Stimulated activated CD8-positive, alpha-beta memory T cell treated with anti-CD3 and anti-CD28 coated beads, Interleukin-15, amount 100 ng/mL, for 48 hours (primary cell): ENCODE measurements at places on chromosomes 7 and 10.

DNA sequence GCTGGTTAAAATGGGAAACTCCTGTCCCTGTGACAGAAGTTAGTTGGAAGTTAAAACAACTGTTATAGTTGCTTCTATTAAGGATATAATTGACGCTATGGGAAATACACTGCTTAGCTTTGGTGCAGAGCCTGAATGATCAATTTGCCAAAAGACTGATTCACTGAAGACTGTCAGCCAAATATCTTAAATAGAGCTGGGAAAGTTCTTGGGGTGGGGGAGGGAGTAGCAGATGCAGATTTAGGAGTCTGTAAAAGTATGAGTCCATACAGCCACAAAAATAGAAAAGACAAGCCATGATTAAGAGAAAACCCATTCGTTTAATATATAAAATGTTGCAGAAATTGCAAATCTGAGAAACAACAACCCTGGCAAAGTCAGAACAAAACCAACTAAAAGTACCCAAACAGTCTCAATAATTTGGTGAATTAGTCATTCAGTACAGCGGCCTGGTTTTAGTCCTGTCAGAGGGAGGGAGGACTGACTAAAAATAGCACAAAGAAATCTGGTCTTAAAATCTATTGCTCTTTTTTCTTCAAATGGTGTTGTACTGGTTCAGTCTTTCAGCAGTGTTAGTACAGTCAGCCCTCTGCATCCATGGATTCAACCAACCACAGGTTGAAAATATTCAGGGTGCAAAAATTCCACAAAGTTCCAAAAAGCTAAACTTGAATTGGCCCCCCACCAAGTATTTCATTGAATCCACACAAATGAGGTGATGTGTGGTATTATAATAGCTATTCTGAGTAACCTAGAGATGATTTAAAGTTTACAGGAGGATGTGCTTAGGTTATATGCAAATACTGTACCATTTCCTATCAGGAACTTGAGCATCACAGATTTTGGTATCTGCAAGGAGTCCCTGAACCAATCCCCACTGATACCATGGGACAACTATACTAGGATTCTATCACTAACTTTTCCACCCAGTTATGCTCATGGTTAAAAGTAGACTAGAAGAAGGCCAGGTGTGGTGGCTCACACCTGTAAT lies 30.0 kb downstream of the STK17A start:
- no peak for DNase-seq

DNA sequence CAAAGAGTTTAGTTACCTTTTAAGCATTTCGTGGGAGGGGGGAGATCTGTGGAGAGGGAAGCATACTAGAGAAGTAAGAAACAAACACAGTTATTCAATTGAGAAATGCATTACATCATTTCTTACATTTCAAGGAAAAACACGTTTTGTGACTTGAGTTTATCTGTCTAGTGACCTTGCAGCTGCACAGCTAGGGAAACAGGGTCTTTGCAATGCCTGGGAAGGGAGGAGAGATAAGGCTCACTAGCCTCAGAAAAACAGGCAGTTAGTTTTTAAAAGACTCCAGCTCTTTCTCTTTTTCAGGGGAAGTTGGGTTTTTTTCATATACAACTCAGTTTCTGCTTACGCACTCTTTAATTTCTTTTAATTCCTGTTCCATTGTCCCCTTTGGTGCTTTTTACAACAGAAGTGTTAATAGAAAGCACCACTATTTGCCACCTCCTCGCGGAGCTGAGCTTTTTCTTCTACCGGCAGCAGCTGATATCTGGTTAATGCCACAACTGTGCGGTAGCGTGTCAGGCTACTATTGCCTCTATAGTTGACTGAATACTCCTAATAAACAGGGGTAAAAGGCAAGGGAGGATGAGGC lies 5.6 kb downstream of the CYP3A43 start:
- no peak for DNase-seq

DNA sequence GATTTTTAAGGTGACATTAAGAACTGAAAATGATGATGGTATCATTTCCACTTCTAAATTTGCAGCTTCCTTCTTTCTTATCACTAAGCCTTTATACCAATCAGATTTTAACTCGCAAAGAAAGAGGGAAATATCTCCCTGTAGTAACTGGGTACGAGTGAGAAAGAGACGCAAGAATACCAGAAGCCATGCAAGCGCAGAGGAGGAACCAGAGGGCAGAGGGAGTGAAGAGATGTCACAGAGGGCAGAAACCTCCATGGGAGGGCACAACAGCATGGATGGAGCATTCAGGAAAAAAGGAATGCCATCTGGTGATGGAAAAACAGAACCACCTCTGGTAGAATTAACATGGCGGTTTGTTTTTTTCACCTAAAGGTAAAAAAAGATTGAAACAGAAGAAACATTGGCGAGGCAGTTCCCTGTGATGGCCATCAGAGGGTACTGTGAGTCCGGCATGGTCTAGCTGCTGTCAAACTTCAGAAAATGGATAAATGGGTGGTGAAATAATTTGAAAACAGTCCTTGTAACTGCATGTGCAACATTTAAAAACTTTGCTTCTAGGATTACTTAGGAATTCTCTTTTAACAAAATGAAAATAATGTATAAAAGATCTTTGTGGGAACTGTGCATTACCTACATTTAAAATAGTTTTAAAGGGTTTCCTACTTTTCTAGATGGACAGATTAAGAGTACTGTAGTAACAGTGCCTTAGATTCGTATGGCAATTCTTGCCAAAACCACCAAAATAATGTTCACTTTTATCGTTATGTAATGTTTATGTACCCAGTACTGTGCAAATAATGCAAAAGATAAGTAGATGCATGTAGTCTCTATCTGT lies 91.8 kb downstream of the ARHGAP12 start:
- no peak for DNase-seq

DNA sequence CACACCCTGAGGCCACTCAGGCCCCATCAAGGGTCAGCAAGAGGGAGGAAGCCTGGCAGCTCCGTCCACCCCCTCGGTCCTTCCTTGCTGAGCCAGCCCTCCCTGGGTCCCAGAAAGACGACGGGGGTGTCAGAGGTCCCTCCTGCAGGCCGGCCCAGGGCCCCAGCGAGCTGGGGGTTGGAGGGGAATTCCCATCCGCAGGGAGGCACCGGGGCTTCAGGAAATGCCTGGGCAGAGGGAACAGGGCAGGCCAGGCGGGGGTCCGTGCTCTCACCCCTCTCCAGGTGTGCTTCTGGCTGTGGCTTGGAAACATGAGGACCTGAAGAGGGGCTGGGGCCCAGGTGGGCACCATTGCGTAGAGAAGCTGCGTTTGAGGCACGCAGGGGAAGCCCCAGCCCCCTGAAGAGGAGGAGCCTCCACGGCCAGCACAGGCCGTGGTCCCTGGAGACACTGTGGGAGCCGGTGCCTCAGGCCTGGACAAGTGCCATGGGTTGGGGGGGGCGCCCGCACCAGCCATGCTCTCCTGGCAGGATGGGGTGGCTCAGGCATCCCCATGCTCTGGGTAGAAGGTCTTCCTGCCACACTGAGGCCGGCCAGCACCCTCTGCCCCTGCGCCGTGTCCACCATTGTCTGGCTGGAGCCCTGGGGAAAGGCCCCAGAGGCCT lies 66.7 kb downstream of the PDGFA start:
- DNase-seq, result no peak

GRCh38 chr10:96764425-96765060 lies 44.2 kb upstream of the PIK3AP1 start:
- no peak for DNase-seq

DNA sequence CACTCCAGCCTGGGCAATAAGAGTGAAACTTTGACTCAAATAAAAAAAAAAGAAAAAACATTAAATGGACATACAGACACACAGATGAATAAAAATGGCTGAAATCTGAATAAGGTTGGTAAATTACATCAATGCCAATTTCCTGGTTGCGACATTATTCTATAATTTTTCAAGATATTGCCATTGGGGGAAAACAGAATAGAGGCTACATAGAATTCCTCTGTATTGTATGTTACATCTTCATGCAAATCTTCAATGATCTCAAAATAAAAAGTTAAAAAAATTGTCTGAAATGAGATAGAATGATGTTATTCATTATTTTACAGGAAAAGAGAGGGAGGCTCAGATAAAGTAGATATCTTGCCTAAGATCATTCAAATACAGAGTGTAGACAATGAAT lies 234.0 kb downstream of the SDHAF3 start:
- no peak for DNase-seq

DNA sequence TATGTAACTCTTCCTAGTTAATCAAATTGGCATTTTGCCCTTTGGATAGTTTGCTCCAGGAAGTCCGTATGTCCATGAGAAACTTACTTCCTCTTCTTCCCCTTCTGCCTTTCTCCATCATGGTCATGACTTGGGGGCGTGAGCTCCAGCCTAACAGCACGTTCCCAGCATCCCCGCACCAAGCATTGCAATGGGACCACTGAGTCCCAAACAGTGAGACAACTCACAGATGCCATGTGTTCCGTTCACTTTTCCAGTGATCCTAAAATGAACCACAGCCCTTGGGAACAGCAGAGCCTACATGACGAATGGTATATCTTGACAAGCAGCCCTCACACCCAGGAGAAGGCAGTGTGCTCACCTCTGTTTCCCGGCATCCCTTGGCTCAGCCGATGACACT lies 10.7 kb downstream of the BTBD16 start:
- DNase-seq, result no peak

- no peak for DNase-seq
Measured at GRCh38 chr10:96416643-96417042, 57.8 kb upstream of the OPALIN start.

GRCh38 chr10:103499881-103500280 lies 6.4 kb downstream of the NEURL1 start:
- no peak for DNase-seq

- no peak for DNase-seq
Measured at GRCh38 chr7:2063563-2064260, 169.0 kb downstream of the MAD1L1 start.

GRCh38 chr7:47416492-47417480 lies 165.1 kb downstream of the TNS3 start:
- DNase-seq, result no peak

GRCh38 chr10:125982260-125982948 lies 86.0 kb downstream of the FANK1 start:
- no peak for DNase-seq

- no peak for DNase-seq
Measured at GRCh38 chr7:144390481-144390880, 13.0 kb downstream of the NOBOX start.

DNA sequence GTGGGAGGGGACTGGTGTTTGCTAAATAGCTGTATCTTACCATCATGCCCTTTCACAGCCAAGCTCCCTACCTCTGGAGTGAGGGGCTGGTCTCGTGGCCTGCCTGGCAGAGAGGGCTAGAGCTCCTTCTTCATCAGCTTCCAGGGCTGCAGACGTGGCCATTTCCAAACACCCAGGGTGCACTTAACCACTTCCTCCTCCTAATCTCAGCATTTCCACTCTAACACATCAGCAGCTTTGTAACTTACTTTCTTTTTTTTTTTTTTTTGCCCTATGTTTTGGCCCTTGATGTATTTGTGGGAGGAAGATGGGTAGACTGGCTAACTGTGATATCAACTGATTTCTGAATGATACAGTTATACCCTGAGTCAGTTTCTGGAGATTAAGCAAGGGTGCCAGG lies 27.4 kb downstream of the LRRC4 start:
- DNase-seq, result no peak

- no peak for DNase-seq
Measured at GRCh38 chr10:49119746-49120145, 4.4 kb upstream of the VSTM4 start.

DNA sequence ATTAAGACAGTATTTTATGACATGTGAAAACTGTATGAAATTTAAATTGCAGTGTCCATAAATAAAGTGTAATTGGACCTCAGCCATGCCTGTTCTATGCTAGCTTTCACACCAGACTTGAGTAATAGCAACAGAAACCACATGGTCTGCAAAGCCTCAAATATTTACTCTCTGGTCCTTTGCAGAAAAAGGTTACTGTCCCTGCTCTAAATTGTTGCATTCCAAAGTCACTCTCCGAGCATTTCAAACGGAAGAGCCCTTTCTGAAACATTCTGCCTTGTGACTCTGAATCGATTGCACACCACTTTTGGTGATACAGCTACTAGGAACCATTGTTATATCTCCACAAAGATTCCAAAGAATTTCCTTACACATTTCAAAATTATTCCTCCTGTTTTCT lies 81.0 kb upstream of the STK17A start:
- no peak for DNase-seq

DNA sequence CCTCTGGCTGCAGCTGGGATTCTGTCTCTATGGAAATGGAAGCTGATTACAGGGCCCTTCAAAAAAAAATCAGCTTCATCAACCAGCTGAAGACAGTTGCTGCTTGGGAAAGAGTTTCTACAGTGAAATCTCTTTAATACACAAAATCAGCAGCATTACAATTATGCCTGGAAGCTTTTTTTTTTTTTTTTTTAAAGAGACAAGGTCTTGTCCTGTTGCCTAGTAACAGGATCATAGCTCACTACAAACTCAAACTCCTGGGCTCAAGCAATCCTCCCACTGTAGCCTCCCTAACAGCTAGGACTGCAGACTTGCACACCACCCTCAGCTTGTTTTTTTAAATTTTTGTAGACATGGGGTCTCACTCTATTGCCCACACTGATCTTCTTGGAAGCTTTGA lies 94.5 kb downstream of the OR13A1 start:
- DNase-seq, result no peak

GRCh38 chr7:139714163-139714901 lies 63.5 kb downstream of the HIPK2 start:
- DNase-seq, result no peak

DNA sequence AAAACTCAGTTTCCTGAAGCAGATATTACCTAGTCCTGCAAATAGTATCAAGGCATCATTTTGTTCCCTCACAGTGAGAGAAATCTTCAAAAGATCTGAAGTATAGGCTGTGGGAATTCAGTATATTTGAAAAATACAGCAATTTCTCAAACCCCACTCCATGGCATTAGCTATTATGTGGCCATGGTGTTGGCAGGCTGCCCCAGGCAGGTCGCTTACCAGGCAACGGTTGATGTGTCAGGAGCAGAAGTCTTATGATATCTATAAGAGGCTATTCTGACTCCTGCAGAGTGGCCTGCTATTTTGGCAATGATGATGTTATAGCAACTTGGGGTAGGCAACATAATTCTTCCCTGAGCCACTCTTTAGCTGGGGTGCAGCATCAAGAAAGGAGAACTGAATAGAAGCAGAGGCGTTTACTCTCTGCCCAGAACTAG lies 187.9 kb downstream of the PLXDC2 start:
- DNase-seq, result no peak

- no peak for DNase-seq
Measured at GRCh38 chr7:49321843-49322242, 397.5 kb downstream of the CDC14C start.

DNA sequence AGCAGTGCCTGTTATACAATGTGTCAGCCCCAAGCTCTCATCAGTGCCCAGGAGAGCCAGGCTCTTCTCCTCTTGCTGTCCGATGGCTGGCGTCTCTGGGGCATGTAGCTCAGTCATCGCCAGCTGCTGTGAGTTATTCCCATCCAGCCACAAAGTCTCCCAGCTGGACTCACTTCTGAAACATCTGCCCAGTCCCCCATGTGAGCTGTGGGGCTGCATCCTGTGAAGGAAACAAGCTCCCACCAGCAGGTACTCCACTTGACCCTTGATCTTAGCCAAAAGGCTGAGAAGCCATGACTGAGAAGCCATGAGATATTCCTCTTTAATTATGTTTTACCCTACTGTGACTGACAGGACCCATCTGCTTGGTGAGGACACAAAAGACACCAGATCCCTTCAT lies 212.7 kb upstream of the IGFBP3 start:
- DNase-seq, result no peak

GRCh38 chr10:32171204-32171603 lies 115.0 kb upstream of the KIF5B start:
- DNase-seq, result no peak

- DNase-seq, result no peak
Measured at GRCh38 chr10:78777867-78778266, 290.9 kb upstream of the ZMIZ1 start.

GRCh38 chr10:50384898-50385297 lies 133.6 kb upstream of the ASAH2 start:
- no peak for DNase-seq

GRCh38 chr7:125670926-125671572 lies 741.4 kb upstream of the POT1 start:
- no peak for DNase-seq
